Cardiac ventricle fibroblast (primary cell): ENCODE measurements at places on chromosomes 7 and 10. TPM values are rescaled to one million over a fixed set of nuclear protein-coding genes. Genes with fewer than 3 reads are reported as not detected.

The PRTFDC1 gene
- total RNA-seq = 11.1 and 15.2 TPM in 2 replicates

The C7orf57 gene
- not detected in 2 replicates for total RNA-seq

The MUC3A gene
- not detected in 2 replicates for total RNA-seq

The RGR gene
- total RNA-seq = not detected in 2 replicates

The SMKR1 gene
- not detected in 2 replicates for total RNA-seq

The SYT15 gene
- under 0.01 TPM in 2 replicates for total RNA-seq

The JCAD gene
- total RNA-seq = 9.7 and 12.9 TPM in 2 replicates

The CYP2W1 gene
- total RNA-seq = not detected in 2 replicates

The HOXA11 gene
- total RNA-seq = not detected in 2 replicates

The OR13A1 gene
- not detected in 2 replicates for total RNA-seq

The GLI3 gene
- total RNA-seq = 11.1 and 12.9 TPM in 2 replicates

The RASSF4 gene
- total RNA-seq = 6.4 and 7.4 TPM in 2 replicates

The HTR7 gene
- 0.59 and 0.75 TPM in 2 replicates for total RNA-seq

The INSYN2A gene
- under 0.01 TPM in 1 of 2 replicates, not detected in the other for total RNA-seq

The TBXAS1 gene
- 13.5 and 14.3 TPM in 2 replicates for total RNA-seq

The CCDC146 gene
- 1.1 and 2.2 TPM in 2 replicates for total RNA-seq

The NAT16 gene
- total RNA-seq = not detected in 2 replicates

The PLAU gene
- total RNA-seq = 34.6 and 39.9 TPM in 2 replicates

The ANXA11 gene
- total RNA-seq = 139 and 147 TPM in 2 replicates

The BHLHA15 gene
- not detected in 2 replicates for total RNA-seq

The COMTD1 gene
- 14.1 and 15.0 TPM in 2 replicates for total RNA-seq
